ENCODE measurements at places on chromosomes 2 and 18.

DNA sequence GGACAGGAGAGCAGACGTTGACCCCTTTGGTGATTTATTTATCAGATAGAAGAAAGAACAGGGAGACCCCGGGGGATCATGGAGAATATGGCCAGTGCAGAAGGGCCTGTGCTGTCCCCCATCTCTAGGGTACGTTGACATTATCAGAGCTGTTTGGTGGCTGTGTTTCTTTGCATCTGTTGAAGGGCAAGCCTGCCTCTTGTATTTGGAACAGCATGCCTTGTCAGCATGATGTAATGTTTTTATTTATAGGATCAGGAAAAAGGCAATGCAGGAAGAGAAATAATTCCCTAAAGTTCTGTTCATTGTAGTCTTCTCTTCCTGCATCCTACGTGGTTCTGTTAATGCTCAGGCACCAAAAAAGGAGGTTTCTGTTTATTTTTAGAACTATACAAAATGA, 49.8 kb upstream of the CABYR start:
- no peak for DNase-seq

DNA sequence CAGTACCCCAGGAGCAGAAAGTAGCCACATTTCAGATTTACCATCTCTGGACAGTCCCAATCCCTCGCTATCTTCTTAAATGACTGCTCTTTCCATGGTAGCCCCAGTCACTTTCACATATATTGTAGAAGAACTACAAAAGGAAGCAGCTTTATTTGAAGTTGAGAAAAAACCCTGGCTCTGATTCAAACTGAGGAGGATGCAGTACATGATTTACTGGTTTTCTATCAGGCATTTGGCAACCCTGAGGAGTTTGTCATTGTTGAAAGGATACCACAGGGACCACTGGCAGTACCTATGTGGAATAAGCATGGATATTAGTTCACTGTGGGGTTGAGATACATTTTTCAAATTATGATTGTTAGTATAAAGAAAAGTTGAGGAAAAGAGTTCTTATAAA, 640.9 kb upstream of the SETBP1 start:
- DNase-seq: no peak

DNA sequence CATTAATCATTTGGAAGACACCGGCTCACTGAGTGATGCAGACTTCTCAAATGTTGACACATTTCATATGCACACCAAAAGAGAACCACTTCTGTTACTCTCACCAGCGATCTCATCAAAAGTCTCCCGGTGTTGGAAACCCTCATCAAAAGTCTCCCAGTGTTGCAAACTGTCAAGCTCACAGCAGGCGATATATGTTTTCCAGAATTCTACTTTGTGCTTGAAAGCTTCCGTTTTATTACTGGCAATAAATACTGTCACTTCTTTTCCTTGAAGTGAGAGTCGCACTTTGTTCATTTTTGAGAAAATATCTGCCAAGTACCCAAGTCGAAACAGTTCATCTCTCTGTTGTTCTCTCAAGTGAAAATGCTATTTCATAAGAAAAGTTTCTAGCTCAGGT, 20.5 kb downstream of the MLPH start:
- DNase-seq: no peak

DNA sequence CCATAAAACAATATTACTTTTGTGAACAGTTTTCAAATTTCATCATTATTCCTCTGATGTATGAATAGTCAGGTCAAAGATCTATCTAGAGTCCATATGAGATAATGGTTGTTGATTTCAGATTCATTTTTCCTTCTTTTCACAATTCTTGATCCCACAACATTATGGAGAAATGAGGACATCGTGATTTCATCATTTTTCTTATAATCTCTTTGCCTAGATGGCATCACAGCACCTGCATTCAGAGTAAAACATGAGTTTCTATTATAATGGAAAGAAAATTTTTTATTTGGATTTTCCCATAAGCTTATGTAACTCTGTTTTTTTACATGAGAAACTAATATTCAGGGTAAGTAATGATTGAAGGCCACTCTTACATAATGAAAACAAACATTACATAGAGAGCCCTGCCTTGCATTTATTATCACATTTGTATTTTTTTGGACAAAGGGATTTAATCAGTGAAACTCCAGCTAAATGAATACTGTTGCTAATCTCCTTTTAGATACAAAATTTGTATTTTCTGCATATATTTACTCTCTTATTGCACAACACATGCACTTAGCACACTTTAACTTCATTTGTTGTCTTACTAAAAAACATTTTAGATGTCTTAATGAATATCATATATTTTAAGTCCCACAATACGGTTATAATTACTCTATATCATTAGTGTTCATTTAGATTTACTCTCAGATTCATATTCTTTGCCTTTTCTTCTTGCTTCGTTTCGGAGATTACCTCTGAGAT, 188.4 kb upstream of the KYNU start:
- no peak for DNase-seq

GRCh38 chr2:181367906-181368435, 89.2 kb upstream of the ITGA4 start:
- no peak for DNase-seq

DNA sequence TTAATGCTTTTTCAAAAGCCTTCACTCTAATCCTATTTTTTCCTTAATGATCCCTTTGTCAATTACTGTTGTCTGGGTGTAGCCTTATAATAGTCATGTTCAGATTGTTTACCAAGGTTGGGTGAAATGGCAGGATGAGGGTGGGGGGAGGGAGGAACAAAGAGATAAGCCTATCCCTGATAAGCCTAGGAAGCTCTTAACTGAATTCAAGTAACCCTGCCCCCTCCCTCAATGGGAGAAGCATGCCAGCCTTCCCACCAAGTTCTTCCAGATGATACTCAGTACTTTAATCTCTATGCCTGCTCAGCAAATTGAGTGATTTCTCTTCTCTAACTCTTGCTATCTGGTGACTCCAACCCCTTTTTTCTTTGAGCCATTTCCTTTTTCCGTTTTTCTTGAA, 180.3 kb upstream of the ETAA1 start:
- DNase-seq: no peak

DNA sequence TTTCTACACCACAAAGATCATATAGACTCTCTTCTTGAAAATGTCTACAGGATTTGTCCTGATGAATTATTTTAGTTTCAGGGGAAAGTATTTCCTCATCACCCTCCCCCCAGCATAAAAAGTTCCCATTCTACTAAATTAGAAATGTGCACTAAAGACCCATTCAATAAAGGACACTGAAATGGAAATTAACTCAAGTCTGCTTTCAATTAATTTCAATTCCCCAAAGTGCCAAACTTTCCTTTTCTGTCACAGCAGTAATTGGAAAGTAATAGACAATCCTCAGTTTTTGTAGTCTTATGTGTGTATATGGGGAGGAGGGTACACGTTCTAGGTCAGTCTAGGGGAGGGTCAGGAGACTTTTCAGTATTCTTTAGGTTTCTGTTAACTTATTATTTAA, 21.5 kb downstream of the ARHGEF33 start:
- no peak for DNase-seq

- DNase-seq: no peak
These were observed 136.0 kb upstream of the SIX2 start for GRCh38 chr2:45145073-45145899.

- no peak for DNase-seq
These were observed 100.9 kb downstream of the WDSUB1 start for GRCh38 chr2:159185401-159186130.

DNA sequence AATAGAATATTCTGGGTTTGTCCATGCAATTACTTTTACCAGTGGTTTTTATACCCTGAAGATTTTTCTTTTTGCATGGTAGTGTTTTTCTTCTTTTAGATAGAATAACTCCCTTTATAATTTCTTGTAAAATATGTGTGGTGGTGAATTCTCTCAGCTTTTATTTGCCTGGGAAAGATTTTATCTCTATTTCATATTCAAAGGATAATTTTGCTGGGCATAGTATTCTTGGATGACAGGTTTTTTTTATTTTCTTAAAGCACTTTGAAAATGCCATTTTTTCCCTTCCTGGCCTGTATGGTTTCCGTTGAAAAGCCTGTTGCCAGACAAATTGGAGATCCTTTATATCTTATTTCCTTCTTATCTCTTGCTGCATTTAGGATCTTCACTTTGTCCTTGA, 113.5 kb downstream of the MYO3B start:
- no peak for DNase-seq

DNA sequence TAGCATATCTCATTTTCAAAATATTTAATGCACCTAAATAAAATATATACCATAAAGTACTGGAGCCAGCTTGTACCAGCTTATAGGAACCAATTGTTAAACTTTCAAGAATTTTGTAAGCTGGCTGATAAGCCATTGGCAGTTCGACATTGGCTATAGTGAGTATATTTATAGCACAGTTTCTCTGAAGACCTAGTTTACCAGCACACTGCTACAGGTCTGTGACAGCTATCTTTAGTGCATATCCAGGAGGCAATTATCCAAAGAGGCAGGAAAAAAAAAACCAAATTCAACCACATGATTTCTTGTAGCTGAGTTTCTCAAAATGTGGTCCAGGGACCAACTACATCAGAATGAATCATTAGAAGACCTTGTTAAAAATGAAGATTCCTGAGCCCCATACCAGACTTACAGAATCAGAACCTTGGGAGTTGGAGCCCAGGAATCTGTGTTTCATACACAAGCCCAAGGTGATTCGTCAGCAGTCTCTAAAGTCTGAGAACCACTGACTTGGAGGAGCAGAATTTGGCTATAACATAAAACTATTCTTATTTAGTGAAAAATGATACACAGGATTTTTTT, 279.0 kb upstream of the NRP2 start:
- no peak for DNase-seq

- no peak for DNase-seq
These were observed 559.3 kb upstream of the ID2 start for GRCh38 chr2:8122520-8122919.
